RKO (cell line): ENCODE measurements at places on chromosomes 6 and 20.

DNA sequence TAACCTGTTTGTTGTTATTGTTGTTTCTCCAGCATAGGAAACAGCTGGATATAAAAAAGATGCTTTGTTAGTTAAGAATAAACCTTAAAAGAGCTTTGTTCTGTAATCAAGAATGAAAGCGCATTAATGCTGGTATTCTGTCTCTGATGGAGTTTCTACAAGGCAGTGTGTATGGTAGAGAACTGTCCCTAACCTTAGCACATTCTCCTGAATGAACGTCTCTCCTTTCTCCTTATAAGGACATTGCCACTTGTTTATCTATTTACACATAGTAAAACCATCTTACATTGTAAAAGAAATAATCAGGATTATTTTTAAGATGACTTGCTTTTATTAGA lies 33.8 kb upstream of the LCA5 start:
- no peak for DNase-seq

DNA sequence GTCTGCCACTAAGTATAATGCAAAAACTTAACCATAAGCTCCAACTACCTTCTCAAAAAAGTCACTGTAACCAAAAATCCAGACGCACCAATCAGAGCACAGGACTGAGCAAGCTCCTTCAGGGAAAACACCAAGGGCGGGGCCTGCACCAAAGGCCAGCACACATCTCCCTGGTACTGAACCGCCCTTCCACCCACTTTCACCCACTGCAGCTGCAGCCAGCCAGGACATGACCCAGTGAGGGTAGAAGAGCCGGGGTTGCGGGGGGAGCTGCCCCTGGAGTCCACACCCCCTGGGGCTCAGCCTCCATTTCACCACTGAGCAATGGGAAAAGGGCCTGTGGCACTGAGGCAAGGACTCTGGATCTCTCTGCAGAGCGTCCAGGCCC lies 54.3 kb downstream of the TAF4 start:
- DNase-seq = no peak

DNA sequence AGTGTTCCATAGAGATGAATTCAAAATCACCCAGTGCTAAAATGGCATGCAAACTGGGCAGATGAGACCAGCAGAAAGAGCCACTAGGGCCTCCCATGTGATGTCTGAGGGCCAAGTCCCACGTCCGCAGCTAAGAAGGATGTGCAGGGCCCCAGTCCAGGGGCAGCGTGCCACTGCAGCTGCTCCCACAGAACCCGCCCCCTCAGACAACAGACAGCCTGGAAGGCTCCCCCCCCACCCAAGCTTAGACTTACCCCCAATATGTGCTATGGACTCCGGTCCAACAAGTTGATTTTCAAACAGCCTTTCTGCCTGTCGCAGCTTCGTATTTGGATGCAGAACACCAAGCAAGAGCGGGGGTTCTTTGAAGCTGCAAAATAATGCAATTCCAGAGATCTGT lies 14.0 kb downstream of the APMAP start:
- DNase-seq = no peak

- DNase-seq = peak; percentile 66
Observed at GRCh38 chr6:87237804-87238203, 82.4 kb downstream of the ZNF292 start.

- DNase-seq = no peak
Observed at GRCh38 chr6:35213298-35213791, 411 bp upstream of the SCUBE3 start.

GRCh38 chr6:7905416-7905815 lies 5.2 kb downstream of the TXNDC5 start:
- DNase-seq = no peak

DNA sequence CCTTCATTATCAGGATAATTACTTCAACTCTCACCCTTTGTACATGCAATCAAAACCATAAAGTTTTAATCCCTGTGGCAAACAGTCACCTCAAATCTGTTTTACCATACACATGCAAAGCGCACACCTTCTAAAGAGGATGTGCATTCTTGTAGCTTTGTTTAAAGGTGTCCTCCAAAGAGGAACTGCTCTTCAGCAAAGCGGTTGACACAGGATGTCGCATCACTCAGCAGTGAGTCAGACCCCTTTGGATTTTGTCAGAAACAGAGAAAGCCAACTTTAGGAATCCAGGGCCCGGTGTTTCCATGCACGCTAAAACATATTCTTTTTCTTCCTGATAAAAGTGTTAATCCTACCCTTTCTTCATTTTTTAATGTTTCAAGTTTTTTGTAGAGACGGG lies 268.3 kb upstream of the ARID1B start:
- DNase-seq = peak; percentile 10

- no peak for DNase-seq
Observed at GRCh38 chr6:89553431-89553830, 85.1 kb downstream of the LYRM2 start.

DNA sequence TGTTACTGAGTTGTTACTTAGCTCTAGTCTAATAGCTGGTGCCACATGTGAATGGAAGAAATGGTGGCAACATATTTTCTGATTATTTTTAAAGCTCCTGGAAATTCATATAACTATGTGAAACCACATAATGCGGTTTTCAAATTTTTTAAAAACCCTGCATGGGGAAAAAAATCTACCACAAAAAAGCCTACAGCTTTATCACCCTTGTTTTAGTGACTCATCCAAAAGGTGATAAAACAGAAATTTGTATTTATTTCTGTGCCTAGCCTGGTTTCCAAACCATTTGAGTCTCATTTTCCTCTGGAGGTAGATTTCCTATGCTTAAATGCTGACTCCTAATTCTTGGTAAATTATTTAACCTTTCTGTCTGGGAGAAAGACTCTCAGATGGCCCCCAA lies 5.4 kb upstream of the FBXO30 start:
- no peak for DNase-seq

GRCh38 chr6:125370343-125370742 lies 68.6 kb upstream of the HDDC2 start:
- DNase-seq = no peak

DNA sequence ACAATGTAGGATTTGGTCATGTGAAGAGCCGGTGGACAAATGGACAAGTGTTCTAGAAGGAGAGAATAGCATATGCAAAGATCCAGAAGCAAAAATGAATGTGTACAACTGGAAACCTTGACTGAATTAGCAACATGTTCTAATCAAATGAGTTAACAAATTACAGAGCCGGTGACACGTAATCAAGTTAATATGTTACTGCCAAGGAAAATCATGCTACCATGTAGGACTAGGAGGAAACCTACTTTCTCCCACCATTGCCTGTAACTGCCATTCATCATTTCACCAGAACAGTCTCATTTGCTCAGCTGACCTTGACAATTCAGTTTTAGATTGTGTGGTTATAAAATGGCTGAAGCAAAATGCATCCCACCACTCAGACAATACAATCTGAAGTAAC lies 179.4 kb downstream of the KIF16B start:
- DNase-seq = no peak

DNA sequence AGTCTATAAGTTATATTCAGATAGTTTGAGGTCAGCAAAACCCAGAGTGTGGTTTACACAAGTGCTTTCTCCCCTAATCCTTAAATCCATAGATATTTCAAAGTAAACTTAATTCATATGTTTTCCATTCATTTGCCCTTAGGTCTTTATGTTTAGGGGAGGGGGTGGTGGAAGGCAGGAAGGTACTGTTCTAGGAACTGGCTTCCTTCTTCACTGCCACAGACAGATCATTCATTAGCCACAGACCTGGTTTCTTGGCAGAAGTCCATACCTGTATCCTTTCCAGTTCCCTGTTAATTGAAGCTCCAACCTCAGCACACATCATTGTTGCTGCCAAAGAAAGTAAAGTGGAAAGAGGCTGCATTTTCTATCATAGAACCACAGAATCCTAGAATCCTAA lies 123.0 kb downstream of the AIG1 start:
- no peak for DNase-seq

GRCh38 chr6:163494279-163494727 lies 79.8 kb downstream of the QKI start:
- no peak for DNase-seq

GRCh38 chr20:42485556-42485955 lies 704.1 kb downstream of the PTPRT start:
- DNase-seq = no peak

DNA sequence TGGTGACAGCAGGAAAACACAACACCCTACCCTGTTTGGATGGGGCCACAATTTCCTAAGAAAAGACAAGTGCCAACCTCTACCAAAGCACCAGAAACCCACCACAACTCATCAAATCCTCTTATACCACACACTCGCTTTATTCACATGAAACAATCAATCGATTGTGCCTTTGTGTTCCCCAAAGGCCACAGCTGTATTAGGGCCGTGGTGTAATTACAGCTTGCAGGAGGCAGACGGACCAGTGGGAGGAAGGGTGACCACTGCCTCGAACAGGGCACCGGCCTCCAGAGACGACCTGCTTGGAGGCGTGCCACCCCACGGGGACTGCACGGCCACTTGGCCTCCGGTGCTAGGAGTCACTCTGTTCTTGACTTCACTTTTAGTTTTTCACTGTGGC lies 264.1 kb downstream of the FOXC1 start:
- no peak for DNase-seq

DNA sequence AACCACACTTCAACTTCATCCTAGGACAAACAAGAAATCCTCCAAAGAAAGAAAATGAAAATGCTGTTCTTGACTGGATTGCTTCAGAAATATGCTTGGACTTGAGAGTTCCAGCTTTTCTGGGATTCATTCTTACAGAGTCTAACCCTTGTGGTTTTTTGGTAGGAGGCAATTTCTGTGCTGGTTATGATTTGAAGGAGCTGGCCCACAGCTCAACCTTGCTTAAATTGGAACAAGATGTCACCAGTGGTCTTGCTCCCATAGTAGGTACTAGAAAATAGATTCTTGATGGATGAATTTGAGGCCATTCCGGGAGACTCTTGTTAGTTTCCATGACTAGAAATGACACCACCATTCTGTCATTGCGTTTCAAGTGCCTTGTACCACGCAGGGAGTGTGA lies 54.3 kb upstream of the BMP6 start:
- DNase-seq = no peak

DNA sequence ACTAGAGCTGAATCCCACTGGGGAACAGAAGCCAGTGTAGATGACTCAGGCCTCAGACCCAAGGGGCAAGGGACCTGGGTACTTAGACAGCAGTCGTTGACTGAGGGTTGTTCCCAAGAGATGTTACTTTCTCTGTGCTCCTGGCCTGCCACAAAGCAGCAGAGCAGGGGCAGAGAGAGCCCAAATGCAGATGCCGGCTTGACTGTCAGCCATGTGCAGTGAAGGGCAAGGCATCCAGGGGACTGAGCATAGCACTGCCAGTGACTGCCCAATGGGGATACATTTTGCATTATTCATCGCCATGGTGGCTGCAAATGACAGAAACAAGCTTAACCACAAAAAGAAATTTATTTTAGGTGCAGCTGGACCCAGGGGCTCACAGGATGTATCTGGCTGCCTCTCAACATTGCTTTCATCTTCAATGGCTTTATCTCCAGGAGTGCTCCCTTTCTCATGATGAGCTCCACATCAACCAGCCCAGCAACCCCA lies 7.6 kb upstream of the TP53RK start:
- DNase-seq = no peak

- DNase-seq = no peak
Observed at GRCh38 chr6:74479960-74480359, 725.9 kb downstream of the COL12A1 start.

DNA sequence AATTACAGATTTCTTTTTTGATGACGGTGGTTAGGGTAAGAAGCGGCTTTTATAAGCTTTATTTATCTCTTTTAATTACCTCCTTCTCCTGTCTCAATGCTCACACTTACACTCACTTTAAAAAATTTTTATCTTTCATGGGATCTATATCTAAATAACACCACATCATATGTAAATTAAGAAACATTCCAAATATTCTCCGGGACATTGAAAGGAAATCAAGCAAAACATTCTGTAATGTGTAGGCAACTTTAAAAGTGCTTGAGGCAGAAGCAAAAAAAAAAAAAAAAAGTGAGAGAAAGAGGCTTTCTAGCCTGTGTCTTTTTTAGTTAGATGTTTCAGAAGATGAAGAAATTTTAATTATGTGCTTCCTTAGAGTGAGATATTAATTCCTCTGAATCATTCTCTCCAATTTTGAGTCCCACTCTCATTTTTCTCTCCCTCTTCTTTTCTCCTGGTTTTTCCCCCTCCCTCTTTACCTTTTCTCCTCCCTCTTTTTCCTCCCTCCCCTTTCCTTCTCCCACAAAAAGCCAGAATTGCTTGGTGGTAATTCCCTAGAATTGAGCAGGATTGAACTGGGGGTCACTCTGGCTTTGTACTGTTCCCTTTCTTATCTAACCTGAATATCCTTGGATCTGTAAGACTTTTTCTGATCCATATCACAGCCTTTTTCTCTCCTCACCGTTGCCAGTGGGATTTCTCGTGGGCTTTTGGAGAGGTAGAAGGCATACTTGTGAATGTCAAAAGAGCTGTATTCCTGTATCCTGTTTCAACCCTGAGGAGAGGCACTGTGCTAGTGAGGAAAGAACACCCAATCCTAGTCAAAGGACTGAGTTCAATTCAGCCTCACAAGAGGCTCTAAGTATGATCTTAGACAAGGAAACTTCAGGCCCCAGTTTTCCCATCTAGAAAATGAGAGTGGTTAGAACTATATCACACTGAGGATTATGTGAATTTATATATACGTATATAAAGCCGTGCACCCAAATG lies 30.4 kb downstream of the KCNQ5 start:
- DNase-seq = no peak

DNA sequence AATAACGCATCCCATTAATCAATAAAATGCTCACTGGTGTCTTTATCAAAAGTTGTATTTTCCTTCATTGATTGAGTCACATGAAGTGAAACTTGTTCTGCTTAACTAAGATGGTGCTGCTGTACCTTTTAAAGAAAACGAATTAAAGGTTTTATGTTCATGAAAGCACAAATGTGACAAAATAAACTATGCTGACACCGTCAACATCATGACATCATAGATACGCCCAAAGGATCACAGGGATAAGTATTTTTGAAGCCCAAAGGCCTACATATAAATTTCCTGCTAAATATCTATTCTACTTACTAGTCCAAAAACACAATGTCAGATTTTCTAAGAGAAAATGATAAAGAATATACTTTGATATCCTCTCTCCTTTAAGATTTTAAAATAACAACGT lies 94.4 kb downstream of the FAM217A start:
- no peak for DNase-seq

- peak; percentile 65 for DNase-seq
Observed at GRCh38 chr6:152356662-152357061, 280.5 kb downstream of the SYNE1 start.

DNA sequence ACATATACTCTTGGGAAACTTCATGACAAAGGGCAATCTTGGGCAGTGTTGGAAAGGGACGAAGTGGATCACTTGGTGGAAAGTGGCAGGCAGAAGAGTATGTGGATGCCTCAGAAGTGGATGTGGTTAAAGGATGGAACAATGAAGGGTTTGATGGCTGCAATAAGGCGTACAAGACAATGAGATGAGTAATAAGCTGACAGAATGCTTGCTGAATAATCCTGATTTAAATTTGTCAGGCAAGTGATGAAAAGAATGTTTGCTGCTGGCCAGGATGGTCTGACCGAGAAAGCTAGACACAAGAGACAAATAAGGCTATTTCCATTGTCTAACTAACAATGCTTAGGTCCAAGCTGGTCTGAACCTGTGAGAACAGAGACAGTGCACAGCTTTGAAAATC lies 61.6 kb upstream of the CEP85L start:
- no peak for DNase-seq

- peak; percentile 17 for DNase-seq
Observed at GRCh38 chr20:10093087-10093591, 58.4 kb downstream of the ANKEF1 start.

GRCh38 chr6:56280126-56280525 lies 32.7 kb upstream of the COL21A1 start:
- DNase-seq = no peak

GRCh38 chr6:12962987-12963386 lies 246.4 kb downstream of the PHACTR1 start:
- no peak for DNase-seq

- no peak for DNase-seq
Observed at GRCh38 chr6:48099713-48100587, 11.0 kb downstream of the PTCHD4 start.
